ENCODE measurements at places on chromosomes 2 and 18.

DNA sequence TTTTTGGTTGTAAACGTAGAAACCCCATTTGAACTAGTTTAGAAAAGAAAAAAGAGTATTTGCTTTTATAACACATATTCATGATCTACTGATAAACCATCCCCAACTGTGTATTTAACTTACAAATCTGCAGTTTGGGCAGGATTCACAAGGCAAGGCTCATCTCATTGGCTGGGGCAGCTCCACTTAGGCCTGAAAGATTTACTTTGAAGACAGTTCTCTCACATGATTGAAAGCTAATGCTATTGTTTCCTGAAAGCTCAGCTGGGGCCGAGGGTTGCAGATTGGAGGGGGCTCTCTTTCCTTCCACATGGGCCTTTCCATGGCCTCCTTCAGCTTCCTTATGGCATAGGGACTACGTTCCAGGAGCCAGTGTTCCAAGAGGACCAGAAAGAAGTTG, 47.4 kb downstream of the ARHGAP15 start:
- no peak for DNase-seq

DNA sequence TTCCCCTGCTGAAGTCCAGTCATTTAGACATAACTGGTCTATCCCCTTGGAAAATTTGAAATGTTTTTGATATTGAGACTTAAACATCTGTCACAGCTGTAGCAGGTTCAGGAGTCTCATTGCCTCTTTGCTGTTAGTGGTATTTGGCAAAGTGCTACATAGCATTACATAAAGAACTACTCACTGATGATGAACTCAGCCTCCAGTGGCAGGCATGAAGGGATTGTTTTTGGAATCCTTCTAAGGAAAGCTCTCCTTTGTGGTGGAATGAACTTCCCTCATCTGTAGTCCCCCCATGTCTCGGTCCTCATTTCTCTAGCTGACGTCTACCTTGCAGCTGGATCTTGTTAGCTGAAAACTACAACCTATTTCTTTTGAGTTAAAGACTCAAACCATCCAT, 111.6 kb downstream of the TACR1 start:
- DNase-seq: no peak

GRCh38 chr2:11156396-11157075, 1.3 kb downstream of the SLC66A3 start:
- no peak for DNase-seq

- DNase-seq: no peak
Measured at GRCh38 chr2:177984749-177985148, 87.8 kb downstream of the PDE11A start.

- DNase-seq: peak; percentile 99
Measured at GRCh38 chr18:62522504-62523254, at the start of gene ZCCHC2. TSS of gene ZCCHC2 (plus strand) at chr18:62523025. CDS start at chr18:62523425, 400 bp downstream.

GRCh38 chr18:75777630-75778029, 350.1 kb upstream of the SMIM21 start:
- DNase-seq: no peak

DNA sequence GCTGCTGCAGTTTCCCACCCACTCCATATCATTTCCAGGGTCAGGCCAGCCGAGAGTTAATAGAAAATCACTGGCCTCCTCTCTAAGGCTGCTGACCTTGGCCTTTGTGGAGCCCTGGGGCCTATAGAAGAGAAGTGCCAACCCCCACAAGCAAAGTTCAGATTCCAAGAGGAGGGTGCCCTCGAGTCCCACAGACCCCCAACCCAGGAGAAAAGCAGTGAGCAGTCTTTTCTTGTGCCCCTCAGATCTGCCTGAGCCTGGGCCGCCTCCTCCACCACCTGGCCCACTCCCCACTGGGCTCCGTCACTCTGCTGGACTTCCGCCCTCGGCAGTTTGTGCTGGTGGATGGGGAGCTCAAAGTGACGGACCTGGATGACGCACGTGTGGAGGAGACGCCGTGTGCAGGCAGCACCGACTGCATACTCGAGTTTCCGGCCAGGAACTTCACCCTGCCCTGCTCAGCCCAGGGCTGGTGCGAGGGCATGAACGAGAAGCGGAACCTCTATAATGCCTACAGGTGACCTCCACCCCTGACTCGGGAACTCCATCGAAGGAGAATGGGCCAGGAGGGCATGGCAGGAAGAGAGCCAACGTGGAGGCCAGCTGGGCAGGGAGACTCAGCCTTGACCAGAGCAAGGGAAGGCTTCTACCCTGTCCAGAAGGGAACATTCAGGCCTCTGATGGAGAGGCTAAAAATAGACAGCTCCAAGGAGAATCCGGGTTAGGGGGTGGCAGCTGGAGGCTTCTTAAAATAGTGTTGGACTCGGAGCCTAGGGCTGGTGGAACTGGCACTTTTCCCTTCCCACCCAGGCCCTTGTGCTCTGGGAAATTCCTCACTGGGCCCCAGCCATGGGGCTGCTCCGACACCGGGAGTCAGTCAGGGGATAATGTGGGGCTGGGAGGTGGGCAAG, 6.2 kb downstream of the PKDCC start:
- peak; percentile 37 for DNase-seq

- no peak for DNase-seq
Measured at GRCh38 chr2:237923481-237924163, 43.2 kb upstream of the UBE2F start.

- DNase-seq: no peak
Measured at GRCh38 chr18:37055137-37055802, 226.3 kb downstream of the KIAA1328 start.

- DNase-seq: peak; percentile 36
Measured at GRCh38 chr2:27249891-27250651, 12.8 kb downstream of the SLC30A3 start.

DNA sequence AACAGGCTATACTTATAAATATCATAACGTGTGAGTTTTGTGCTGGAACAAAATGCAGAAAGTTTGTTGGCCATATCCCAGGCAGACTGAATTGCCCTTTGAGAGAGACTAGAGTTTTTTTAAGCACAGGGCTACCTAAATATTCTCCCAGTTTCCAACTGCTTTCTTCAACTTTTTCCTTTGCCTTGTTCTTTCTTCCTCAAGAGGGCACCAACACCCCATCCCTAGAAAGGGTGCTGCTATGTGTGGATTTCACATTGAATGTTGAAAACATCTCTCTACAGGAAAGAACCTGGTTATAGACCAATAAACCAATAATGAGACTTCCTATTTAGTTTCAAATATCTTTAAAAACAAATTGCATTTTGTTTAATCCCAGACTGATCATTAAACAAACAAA, 87.9 kb downstream of the ICOS start:
- DNase-seq: peak; percentile 60

GRCh38 chr2:8581601-8582041, 100.2 kb upstream of the ID2 start:
- no peak for DNase-seq

- DNase-seq: no peak
Measured at GRCh38 chr2:12001621-12002020, 255.2 kb downstream of the LPIN1 start.

- no peak for DNase-seq
Measured at GRCh38 chr18:79916546-79917168, 34.8 kb downstream of the SLC66A2 start.

DNA sequence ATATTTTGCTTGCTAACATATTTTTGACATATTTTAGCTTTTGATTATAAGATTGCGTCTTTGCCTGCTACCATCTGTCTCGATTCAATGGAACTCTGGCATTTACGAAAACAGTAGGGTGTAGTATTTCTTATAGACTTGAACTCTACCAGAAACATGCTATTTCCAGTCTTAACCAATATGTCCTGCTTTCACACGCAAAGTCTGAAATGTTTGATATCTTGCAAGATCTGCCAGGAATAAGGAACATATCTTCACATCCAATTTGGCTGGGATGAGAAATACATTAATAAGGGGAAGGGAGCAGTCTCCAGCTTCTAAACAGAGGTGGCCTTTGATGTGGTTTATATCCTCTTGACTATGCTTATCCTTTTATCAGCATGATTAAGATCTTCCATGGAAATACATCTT, 299.4 kb downstream of the ZNF521 start:
- no peak for DNase-seq

DNA sequence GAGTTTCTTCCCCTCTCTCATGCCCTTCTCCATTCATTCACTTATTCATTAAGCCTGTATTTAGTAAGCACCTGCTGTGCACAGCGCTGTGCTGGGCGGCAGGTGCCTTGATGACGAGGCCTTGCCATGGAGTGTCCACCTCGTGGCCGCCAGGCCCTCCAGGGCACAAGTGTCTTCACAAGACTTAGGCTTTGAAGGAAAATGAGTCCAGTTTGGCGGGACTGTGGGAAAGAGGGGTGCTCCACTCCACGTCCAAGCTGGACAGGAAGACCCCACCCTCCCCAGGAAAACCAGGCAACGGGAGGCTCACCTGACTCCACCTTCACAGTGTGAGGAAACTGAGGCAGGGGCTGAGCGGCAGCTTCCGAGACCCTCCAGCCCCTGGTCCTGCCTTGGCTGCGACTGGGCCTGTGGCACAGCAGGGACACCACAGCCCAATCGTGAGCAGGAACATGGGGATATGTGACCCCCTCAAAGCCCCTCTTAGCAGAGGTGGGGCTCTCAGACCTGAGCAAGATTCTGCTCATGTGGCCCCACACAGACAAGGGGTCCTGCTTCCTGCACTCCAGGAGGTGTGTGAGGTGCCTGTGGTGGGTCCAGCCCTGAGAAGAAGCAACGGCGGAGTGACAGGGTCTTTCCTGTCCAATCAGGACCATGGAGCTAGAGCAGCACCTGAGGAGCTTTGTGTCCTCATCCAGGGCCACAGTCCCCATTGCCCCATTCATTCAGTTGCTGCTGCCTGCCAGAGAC, 110.3 kb upstream of the ODC1 start:
- DNase-seq: no peak

- DNase-seq: no peak
Measured at GRCh38 chr2:100053087-100053885, 89.1 kb downstream of the AFF3 start.

GRCh38 chr2:1482981-1483380, 69.7 kb downstream of the TPO start:
- no peak for DNase-seq

DNA sequence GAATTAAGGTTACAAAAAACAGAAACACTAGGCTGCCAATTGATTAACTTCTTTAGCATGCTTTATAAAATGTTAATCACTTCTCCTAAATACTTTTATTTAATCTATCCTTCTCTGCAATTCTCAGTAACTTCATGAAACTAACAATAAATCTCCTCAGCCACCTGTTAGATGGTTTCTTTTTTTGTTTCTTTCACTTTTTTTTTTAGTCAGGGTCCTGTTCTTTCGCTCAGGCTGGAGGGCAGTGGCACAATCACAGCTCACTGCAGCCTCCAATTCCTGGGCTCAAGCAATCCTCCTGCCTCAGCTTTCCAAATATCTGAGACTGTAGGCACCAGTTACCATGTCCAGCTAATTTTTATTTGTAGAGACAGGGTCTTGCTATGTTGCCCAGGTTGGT, 213.4 kb upstream of the STK17B start:
- no peak for DNase-seq

DNA sequence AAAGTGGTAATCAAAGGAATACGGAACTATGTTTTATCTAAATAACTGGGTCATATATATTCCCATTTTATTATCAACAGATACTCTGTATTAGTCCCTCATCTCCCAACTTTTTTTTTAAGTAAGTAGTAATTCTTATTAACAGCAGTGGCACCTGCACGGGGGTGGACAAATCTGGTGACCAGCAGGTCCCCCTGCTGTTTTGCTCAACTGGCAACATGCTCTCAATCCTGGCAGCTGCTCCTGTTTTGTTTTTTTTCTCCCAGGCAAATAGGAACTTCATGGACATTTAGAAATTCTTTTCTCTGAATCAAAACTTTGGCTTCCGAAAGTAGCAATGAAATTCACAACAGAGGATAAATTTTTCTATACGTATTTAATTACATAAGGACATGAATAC, 193.5 kb downstream of the SS18 start:
- DNase-seq: no peak

GRCh38 chr2:171319164-171319810, 114.5 kb downstream of the METTL8 start:
- peak; percentile 46 for DNase-seq

- no peak for DNase-seq
Measured at GRCh38 chr18:55927831-55928230, 339.8 kb upstream of the TCF4 start.

- no peak for DNase-seq
Measured at GRCh38 chr18:13713455-13714055, 12.8 kb downstream of the FAM210A start.

GRCh38 chr2:218745559-218746469, 35.2 kb downstream of the TTLL4 start:
- peak; percentile 98 for DNase-seq

GRCh38 chr2:134774786-134775641, 56.2 kb upstream of the TMEM163 start:
- DNase-seq: no peak

DNA sequence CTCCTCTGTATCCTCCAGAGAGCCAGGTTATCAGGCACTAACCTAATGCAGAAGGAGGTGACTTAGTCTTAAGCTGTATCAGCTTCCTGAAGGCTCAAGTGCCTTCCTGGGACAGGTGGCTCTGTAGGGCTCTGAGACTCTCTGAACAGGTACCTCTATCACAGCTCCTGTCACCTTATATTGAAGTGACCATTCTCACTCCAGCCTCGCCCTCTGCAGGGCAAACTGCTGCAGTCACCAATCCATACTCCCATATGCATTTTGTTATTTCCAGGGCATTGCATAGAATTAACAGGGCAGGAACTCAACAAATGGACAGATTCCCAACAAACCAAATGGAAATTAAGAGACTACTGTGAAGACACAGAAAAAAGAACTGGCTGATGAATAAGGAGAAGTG, 203.0 kb upstream of the REV1 start:
- no peak for DNase-seq

- DNase-seq: peak; percentile 61
Measured at GRCh38 chr2:46299365-46300263, 2.4 kb downstream of the EPAS1 start.

GRCh38 chr2:222248818-222249217, 50.0 kb downstream of the PAX3 start:
- no peak for DNase-seq

- no peak for DNase-seq
Measured at GRCh38 chr2:105645938-105646773, 98.6 kb upstream of the NCK2 start.

DNA sequence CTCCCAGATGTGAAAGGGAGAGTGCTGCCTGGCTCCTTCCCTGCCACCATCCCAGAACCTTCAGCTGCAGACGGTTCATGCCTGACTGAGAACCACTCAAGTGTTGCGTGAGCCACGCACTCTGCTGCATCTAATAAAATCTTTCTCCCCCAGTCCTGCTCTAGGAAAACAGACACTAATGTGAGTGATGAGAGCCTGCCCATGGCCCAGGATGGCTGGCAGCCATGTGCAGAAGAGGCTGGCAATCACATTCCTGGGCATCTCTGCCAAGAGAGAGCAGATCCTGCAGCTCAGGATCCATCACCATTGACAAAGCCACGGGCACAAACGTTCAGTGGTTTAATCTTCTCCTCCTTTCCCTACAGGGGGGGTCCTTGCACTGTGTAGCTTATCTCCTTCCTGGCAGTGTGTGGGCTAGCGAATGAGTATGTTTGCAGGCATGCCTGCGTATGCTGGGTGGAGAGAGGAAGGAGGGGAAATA, 477.5 kb downstream of the SLC4A3 start:
- peak; percentile 15 for DNase-seq

GRCh38 chr2:39411181-39411944, 25.7 kb downstream of the MAP4K3 start:
- no peak for DNase-seq

Data from Ammon's horn (tissue), 1 donor.